ENCODE measurements at places on chromosomes 6 and 20.

DNA sequence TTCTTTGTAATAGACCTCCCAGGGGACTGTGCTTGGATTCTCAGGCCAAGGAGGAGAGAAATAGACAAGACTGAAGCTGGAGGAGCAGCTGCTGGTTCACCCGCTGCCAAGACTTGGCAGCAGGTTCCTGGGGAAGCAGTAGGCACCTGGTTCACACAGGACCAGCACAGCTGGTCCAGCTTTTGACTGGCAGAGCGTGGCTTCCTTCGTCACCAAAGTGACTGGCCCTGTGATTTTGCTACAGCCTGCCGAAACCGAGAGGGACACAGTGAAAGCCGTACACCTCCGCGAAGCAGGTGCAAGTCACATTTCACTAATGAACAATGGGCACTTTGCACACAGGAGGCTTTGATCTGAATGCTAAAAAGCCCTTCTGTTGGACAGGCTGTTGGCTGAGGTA, 199.0 kb downstream of the RNF144B start:
- DNase-seq = no peak

DNA sequence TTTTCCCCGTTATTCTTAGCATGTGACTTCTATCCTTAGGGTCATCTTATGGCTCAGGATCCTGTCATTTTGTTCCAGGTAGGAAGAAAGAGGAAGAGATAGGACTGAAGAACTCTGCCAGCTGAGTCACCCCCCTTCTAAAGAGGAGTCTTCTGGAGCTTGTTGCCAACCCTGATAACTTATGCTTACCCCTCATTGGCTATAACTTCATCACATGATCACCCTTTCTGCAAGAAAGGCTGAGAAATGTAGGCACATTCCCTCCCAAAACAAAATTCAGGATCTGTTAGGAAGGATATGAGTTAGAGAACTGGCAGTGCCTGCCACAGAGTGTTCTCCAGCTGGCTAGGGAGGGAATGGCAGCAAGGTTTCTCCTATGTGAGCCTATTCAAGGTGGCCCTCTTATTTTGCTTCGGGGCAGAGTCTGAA, 35.6 kb downstream of the ARFGEF2 start:
- DNase-seq = no peak

DNA sequence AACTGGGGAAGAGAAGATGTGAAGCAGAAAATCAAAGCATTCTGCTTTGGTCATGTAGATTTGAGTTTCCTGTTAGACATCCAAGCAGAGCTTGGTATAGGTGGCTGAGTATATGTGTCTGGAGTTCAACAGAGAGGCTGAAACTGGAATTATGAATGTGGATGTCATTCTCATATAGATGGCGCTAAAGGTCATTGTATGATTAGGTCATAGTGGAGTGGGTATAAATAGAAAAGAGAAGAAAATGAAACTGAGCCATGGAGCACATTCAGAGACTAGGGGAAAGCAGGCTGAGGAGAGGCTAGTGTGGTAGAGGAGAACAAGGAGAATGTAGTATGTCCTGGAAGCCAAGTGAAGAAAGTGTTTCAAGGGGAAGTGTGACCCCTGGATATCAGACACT, 295.6 kb upstream of the PLN start:
- DNase-seq = no peak

- DNase-seq = no peak
Observed at GRCh38 chr6:46932526-46933319, 11.0 kb upstream of the ADGRF5 start.

DNA sequence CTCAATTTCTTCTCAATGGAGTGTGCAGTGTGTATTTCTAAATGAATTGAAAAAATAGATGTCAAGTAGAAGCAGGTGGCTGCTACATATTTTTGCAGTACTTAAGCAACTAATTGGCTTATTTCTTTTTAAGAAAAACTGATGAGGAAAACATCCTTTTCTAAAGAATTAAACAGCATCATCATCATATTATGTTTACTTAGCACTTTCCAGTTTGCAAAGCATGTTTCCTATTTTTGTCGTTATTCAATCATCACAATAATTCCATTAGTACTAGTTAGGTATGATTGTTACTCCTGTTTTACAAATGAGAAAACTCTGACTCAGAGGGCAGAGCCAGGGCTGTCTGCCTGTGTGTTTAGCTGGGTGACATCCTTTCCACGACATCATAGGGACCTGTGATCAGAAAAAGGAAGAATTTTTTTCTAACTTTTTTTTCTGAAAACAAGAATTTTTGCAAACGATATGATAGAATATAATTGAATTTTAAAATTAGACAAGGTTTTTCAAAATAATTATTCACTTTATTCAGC, 22.7 kb upstream of the BMP6 start:
- DNase-seq = no peak

GRCh38 chr6:51495610-51496396, 591.6 kb downstream of the PKHD1 start:
- no peak for DNase-seq

DNA sequence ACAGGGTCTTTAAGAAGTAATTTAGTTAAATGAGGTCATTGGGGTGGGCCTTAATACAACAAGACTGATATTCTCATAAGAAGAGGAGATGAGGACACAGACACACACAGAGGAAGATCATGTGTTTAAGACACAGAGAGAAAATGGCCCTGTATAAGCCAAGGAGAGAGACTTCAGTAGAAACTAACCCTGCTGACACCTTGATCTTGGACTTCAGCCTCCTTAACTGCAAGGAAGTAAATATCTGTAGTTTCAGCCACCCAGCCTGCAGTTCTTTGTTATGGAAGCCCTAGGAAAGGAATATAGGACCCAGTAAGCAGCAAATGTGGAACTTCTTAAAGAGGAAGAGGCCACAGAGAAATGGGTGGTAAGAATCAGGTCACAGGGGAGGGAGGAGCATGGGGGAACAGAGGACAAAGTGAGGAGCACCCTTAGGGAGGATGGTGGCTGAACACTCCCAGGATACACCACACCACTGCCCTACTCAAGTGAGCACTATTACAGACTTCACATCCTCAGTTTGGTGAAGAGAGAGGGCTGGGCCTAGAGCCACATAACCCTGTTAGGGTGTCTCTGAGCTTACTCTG, 762 bp downstream of the SIRPB1 start:
- no peak for DNase-seq

DNA sequence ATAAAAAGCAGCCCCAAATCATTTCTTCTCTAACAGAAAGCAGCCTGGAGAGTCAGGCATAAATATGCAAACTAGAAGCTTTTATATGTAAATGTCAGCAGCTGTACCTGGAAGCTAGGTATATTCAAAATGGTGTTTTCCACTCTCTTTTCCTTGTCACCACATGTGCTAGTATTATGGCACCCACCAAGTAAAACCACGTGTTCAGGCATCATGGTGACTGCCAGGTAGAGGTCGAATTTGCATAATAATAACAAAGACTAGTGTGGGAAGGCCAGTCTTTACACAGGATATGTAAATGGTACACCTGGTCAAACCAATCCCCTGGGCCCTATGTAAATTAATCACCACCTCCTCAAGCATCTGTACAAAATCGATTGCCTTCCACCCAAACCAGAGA, 124.0 kb downstream of the MMUT start:
- DNase-seq = no peak

DNA sequence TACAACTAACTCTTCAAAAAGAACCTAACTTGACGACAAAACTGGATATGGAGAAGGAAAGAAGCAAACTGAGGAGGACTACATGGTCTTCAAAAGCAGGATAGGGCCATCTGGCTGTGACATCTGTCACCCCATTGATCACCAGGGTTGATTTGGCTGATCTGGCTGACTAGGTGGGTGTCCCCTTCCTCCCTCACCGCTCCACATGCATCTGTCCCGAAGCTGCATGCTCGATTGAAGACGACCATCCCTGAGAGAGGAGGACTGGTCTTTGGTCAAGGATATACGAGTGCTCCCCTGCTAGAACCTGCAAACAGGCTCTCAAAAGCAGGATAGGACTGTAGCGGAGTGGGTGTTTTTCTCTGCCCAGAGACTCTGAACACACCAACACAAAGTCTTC, 21.7 kb downstream of the CPNE1 start:
- DNase-seq = no peak

DNA sequence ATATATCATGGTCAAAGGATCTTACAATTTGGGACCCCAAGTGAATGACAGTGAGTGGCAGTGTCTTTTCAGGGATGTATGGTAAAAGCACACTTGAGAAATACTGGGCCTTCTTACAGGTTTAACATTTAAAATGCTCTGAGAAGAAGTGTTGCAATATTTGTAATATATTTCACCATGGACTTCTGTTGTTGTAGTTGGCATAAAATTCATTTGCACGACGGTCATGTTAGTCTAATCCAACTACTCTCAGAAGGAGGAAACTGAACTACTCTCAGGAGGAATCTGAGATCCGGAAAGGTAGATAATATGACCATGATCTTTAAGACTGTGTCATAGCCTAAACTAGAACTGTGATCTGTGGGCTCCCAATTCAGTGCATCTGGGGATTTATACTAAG, 700.1 kb downstream of the HDGFL1 start:
- DNase-seq = no peak

DNA sequence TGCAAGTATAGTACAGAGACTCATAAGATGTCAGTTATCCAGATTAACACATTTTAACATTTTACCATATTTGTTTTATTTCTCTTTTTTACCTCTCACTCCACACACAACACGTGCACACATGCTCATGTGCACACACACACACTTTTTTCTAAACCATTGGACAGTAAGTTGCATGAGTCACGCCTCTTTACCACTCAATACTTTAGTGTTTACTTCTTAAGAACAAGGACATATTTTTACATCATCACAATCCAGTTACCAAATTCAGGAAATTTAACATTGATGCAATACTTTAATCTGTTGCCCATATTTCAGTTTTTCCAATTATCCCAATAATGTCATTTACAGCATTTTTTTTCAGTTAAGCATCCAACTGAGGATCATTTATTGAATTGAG, 109.0 kb downstream of the RIN2 start:
- no peak for DNase-seq

DNA sequence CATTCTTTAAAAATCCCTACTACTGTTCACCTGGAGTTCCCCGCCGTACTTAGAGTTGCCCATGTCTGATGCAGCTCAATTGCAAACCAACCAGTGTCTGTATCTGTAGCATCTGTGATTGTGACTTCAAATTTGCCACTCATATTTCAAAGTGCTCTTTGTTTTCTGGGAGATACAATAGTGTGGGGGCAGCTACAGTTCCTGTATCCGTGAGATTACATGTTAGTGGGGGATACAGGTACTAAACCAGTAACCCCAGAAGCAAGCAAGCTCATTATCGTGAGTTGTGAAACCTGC, 140.9 kb downstream of the ANKRD60 start:
- no peak for DNase-seq

DNA sequence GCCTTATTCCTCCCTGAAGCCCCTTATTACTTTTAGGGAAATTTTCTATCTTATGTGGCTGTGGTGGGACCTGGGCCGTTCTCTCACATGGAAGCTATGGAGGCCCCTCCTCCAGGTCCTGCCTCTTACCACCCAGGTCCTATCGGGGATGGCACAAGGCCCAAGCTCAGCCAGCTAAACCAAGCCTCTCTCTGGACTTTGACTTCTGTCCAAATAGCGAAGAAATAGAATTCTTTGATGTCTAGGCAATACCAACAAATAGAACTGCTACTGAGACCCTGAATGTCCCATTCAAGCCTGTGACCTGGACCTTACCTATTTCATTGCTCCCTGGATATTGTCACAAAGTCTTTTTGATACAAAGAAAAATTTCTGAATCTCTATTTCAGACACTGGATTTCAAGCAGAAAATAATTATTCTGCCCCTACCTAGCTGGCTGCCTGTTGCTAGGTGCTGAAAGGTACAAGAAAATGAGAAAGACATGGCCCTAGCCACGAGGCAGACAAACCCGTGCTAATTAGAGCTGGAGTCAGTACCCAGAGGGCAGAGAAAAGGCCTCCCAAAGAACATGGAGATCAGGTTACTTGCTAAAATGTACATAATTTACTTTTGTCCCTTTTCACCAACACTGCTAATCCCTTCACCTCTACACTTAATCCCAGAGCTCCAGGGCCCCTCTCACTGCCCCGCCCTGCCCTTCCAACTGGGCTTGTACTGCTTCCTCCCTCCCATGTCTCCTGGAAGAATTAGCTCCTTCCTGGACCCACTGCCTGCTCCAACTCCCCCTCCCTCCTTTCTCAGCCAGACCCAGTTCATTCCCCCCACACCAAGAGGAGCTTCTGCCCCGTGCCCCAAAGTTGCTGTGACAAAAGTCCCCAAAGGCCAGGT, 15.5 kb upstream of the NNAT start:
- DNase-seq = no peak
